ENCODE measurements at places on chromosomes 7 and 10.

DNA sequence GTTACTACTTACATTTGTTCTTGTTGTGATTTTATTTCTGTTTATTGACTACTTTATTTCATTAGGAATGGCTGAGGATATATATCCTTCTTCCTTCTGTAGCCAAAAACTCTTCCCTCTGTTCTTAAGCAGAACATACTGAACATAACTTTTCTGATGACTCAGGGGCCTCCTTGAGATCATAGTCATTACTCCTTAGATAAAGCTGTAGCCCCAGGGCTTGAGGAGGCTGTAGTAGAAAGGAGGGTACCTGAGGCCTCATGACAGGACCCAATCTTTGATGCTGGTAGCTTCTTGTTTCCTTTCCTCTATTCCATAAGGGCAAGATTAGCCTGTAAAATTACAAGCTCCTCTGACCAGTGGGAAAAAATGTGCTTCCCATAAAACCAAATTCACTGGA lies 41.2 kb upstream of the FGFR2 start:
- no peak for DNase-seq

GRCh38 chr10:97196223-97197029 lies 10.7 kb upstream of the SLIT1 start:
- peak; percentile 75 for DNase-seq

DNA sequence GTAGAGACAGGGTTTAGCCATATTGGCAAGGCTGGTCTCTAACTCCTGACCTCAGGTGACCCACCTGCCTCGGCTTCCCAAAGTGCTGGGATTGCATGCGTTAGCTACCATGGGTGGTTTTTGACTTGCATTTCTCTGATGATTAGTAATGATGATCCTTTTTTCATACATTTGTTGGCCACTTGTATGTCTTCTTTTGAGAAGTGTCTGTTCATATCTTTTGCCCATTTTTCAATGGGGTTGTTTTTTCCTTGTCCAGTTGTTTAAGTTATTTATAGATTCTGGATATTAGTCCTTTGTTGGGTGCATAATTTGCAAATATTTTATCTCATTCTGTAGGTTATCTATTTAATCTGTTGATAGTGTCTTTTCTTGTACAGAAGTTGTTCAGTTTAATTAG lies 4.3 kb upstream of the OR13A1 start:
- no peak for DNase-seq

DNA sequence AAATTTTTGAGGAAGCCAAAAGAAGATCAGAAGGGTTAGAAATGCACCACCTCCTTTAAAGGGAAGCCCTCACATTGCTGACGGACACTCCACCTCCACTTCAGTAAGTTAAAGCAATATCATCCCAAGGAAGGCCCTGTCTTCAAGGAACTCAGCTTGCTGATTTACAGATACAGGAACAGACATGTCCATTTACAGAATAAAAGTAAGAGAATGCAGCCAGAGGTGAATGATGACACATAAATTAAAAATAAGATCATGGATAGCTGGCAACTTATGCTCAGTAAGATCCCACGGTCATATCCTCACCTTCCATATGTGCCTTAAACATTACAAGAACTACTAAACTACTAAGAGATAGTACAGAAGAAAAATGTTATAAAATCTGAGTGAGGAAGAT lies 20.4 kb downstream of the GRB10 start:
- DNase-seq: no peak

GRCh38 chr7:65988084-65988483 lies 6.1 kb upstream of the GUSB start:
- no peak for DNase-seq
